SK-N-SH (cell line): ENCODE measurements at places on chromosomes 12 and 14.

DNA sequence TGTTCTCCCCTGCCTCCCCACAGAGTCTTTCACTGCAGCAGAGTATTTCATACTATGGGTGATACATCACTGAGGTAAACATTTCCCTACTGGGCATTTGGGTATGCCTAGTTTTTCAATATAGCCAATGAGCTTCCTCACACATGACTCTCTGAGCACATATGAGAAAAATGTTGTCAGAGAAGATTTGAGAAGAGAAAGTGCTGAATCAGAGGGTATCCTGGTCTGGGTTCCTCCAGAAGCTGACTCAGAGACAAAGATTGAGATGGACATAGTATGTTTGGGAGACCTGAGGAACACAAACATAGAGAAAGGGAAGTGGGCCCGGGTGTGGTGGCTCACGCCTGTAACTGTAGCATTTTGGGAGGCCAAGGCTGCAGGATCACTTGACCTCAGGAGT is 12.6 kb downstream of the SLC8B1 start:
- no peak for DNase-seq

DNA sequence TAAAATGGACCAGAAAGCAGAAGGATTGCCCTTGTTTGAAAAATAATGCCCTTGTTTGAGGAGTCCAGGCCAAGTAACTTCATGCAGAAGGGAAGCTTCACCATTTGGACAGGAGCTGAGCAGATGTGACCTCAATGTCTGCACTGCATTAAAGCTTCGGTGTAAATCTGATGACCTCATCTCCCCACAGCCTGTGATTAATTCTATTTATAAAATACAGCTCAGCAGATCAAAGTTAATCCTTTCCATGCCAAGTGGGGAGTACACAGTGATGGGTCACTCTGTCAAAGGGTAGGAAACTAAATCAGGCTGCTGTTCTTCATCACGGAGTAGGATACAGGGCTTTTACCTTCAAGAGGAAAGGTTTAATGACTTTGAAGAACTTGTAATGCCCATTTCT is 533.7 kb downstream of the RPS29 start:
- peak; percentile 1 for DNase-seq

GRCh38 chr14:71121711-71122110 is 214.5 kb downstream of the PCNX1 start:
- no peak for DNase-seq

- peak; percentile 33 for DNase-seq
These were observed 345 bp downstream of the ASPG start for GRCh38 chr14:104085889-104086201.

DNA sequence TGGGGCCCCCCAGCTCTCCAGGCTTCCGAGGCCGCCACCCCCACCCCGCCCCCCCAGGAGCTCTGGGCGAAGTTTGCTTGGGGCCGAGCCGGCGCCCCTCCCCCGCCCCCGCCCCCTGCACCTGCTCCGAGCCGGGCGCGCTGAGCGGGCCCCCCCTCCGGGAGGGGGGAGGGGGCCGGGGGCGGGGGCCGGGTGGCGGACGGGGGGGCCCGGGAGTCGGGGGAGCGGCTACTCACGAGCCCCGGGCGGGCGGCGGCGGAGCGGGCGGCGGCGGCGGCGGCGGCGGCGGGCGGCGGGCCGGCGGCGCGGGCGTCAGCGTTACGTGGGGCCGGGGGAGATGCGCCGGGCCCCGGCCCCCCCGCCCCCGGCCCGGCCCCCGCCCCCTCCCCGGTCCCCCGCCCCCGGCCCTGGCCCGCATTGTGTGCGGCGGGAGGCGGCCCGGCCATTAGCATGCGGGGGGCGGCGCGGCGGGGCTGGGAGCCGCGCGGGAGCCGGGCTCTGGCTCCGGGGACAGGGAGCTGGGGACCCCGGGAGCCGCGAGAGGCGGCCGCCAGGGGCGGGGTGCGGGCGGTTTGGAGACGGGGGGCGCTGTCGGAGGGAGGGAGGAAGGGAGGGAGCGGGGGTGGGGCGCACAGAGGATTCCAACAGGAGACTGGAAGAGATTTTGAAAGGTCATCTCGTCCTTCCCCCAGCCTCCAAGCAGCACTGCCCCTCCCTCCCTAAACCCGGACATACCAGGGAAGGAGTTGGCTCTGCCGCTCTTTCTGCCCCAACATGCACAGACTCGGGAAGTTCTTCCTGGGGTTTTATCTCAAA is at the start of gene ZNF219:
Gene ZNF219 (minus strand): TSS at position 580 of the 816 bp plus-strand sequence. CDS start 5,064 bp downstream, outside the sequence.
- DNase-seq: peak; percentile 89

DNA sequence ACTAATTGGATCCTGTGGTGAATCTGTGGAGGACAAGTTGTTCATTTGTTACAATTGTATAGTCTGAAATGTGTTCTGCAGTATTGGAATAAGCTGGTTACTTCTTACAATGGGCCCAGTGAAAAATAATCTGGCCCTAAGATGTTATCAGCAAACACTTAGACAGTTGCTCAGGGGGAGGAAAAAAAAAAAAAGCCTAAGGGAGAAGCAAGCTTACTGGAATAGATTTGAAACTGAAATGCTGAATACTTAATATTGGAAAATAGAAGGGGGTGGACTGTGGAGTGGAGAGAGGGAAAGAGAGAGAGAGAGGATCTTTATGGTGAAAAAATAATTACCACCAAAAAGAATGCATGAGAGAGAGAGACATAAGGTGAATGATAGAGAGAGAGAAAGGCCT is 4.0 kb downstream of the FOXG1 start:
- no peak for DNase-seq

- DNase-seq: no peak
These were observed 123.5 kb downstream of the CAPZA3 start for GRCh38 chr12:18861287-18861858.

- no peak for DNase-seq
These were observed 428.0 kb upstream of the TMTC1 start for GRCh38 chr12:30211743-30212142.

DNA sequence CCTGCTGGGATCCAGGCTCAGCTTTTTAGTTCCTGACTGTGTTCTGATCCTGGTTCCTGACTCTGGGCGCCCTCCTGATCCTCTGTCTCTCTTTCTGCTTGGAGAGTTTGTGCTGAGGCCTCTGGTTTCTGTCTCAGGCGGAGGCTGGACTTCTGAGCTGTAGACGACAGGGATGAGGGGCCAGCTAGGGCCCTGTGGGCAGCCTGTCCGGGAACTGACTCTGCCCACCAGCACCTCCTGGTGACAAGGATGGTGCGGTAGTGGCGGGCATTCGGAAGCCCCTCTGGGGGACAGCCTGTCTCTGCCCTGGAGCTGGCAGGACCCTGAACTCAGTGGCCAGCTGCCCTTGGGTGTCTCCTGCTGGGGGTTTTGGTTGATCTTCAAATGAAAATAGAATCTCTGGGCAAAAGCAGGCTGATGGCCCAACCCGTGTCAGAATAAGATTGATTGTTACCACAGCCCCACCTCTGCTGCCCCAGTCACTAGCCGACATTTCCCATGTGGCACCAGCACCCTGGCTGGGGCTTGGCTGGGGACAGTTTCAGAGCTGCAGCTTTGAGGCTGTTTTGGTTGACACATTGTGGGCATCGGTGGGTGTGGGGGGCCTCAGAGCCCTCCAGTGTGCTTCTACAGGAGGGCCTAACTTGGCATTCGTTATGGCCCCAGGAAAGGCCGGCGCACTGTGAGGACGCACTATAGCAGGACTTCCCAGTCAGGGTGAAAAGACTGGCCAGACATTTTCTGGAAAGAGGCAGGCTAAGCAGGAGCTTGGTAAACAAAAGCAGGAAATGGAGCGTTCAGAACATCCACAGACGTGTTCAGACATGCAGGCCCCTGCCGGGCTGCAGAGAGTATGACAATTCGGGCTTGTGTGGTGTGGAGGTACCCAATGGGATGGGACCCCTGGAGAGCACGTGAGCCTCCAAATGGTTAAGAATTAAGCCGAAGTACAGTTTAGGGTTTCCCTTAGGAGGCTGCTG is 16.2 kb downstream of the KRT80 start:
- peak; percentile 68 for DNase-seq

DNA sequence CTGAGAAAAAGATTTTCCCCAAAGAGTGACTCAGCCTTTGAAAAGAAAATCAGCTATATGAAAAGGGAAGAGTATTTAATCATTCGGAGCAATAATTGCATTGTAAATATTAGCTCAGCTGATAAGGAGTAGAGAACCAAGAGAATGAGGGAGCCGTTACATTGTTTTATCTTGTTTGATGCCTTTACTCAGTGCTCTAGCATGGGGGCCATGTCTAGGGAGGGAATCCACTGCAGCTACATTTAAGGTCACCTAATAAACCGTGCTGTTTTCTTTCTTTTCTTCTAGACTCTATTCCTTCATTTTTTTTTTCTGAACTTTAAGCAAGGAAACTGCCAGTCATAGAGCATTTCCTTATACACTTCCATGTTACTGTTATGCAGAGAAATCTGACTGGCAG is 447.0 kb downstream of the DIO2 start:
- DNase-seq: no peak

DNA sequence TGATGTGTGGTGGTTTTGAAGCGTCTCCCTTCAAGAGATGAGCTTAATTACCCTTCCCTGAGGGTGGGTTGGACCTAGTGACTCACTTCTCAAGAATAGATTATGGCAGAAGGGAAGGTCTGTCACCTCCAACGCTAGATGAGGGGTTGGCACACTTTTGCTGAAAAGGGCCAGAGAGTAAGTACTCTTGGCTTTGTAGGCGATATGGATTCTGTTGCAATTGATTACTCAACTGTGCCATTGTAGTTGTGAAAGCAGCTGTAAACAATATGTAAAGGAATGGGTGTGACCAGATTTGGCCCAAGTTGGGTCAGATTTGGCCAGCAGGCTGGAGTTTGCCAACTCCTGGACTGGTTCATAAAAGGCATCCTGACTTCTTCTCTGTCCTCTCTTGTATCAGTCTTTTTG is 53.3 kb downstream of the SMIM41 start:
- DNase-seq: no peak

DNA sequence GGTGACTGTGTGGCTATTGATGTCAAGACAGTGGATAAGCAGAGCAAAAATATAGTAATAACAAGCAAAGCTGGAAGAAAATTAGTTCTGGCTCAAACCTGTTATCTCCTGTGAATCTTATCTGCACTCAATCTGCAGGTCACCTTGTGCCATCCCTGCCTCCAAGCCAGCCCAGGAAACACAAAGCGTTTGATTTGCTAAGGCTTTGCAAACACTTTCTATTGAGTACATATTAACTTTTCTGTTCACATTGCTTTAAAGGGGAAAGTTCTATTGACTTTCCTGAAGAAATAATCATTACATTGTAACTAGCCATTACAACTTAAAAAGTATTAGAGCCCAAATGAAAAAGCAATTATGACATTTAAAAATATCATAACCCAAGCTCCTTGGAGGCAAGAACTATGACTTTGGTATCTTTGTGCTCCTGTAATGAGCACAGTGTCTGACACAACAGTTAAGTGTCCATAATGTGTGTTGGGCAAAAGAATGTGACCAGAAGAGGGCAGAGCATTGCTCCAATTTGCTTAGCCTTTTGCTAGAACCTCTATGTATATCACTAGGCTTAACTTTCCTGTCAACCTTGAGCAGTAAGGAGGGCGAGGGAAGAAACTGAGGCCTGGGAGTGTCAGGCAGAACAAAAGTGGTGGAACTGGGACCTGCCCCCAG is 24.7 kb downstream of the SERPINA3 start:
- no peak for DNase-seq
